ENCODE measurements at places on chromosomes 6 and 20.

DNA sequence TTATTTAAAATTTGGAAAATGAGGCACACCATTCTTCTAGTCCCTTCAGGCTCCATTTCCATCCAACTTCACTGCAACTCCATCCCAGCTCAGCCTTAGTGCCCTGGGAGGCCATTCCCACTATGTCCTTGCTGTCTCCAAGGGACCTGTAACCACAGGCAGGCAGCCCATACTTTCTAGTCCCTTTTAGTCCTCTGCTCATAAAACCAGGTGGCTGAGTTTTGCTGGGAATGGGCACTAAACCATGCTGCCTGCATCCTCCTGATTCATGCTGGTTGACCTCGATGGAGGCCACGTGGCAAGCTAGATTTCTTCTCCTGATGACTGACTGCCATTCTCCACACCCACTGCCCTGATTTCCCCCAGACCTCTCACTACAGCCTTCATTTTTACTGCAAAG is 27.5 kb upstream of the MYMX start:
- no peak for DNase-seq

DNA sequence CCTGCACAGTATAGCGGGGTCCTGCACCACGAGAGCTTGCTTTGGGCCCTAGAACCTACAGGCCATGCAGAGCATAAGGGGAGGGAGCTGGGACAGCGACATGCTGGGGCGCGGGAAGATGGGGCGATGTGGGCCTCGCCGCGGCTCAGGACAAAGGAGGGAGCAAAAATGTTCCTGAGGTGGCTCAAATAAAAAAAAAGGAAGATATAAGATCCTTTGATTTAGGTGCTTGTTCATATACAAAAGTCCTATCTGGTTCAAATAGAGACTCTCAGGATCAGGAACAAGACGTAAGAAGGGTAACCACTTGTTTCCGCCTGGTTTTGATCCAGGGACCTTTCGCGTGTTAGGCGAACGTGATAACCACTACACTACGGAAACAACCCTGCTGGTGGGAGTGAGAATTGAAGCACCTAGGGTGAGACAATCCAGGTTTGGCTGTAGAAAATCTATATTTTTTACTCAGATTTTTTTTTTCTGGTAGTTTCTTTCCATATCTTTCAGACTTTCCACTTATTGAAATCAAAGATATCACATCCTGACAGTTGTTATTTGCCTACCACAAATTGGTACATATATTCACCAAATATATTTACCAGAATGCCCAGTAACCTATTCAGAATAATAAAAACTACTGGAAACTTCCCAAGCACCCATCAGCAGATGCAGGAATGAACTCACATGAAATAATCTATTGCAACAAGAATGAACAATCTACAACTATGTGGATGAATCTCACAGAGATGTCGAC is 177.9 kb upstream of the ZNF184 start:
- DNase-seq, result peak; percentile 56

- DNase-seq, result no peak
Measured at GRCh38 chr6:31727034-31727716, 1.9 kb downstream of the DDAH2 start.

GRCh38 chr20:3901028-3901705 is 12.0 kb downstream of the PANK2 start:
- peak; percentile 59 for DNase-seq

GRCh38 chr20:38631155-38632022 is 29.8 kb downstream of the ARHGAP40 start:
- no peak for DNase-seq

DNA sequence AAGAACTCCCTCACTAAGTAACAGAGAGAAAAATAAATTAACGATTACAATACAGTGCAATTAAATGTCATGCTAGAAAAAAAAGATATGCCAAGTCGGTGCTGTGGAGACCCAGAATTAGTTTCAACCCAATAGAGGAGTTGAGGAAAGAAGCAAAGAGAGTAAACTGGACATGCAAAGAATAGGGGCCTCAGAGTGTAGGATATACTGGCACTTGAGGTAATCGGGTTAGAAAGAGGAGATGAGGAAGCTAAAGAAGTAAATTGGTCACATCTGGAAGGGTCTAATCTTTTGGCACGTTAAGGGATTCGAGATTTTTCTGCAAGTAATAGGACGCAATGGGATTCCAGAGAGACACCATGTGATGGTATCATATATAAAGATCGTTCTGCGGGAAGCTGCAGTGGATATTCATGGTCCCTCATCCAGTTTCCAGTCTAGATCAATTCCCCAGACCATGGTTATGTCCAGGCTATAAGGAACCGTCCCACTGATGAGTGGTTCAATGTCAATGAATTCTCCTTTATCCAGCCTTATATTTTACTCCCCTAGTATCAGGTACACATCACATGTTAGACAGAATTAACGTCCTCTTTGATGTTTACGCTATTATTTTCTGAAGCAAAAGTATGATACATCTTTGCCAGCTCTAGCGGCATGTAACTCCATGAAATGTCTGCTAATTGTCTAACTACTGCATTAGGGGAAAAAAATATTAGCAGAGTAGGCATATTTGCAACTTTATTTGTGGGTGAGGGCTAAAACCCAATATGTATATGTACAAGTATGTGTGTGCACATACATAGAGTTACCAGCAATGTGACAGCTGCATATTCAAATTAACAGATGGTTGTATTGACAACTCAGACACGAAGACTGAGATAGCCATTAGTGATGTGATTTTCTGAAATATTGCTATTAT is 1.1 kb upstream of the TBC1D32 start:
- no peak for DNase-seq

DNA sequence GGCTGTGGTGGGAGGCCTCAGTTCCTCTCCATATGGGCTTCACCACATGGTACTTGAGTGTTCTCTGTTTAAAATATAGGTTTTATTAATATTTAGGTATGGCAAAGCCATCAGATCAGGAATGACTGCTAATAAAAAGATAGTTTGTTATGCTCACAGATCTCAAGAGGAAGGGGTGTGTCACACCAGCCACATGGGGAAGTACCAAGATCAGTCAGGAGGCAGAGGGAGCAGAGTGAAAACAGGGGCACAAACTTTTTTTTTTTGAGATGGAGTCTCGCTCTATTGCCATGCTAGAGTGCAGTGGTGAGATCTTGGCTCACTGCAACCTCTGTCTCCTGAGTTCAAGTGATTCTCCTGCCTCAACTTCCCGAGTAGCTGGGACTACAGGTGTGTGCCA is 92.1 kb upstream of the GCM1 start:
- no peak for DNase-seq

DNA sequence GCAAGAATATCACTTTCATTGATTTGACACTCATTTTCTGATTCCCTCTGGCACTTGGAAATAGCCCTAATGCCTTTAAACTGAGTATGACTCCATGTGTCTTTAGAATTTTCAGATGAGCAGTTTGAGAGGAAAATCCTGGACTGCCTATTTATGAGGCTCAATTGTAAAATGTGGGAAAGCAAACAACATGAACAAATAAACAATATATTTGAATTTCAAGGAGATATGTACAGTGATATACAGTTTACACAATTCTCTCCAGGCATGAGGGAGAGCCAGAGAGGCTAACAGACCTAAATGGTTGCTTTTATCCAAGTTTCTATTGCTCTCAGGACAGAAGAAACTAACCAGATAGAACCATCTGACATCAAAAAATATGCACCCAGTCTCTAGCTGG is 748.2 kb upstream of the NRSN1 start:
- DNase-seq, result no peak

DNA sequence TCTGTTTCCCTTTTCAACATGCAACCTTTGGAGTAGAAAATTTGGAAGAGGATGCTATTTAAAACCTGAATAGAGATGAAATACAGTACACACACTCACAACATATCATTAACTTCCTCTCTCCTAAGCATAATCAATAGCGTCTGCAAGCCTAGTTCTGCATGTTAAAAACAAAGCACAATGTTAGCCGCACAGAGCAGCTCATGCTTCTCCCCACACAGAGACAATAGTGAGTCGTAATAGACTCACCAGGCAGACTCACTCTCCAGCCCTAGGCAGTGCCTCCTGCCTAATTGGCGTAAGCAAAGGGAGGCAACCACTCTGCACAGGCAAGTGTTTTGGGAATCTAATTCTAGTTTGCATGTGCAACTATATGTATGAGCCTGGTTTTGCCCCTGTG is 45.8 kb upstream of the ARID1B start:
- peak; percentile 7 for DNase-seq

DNA sequence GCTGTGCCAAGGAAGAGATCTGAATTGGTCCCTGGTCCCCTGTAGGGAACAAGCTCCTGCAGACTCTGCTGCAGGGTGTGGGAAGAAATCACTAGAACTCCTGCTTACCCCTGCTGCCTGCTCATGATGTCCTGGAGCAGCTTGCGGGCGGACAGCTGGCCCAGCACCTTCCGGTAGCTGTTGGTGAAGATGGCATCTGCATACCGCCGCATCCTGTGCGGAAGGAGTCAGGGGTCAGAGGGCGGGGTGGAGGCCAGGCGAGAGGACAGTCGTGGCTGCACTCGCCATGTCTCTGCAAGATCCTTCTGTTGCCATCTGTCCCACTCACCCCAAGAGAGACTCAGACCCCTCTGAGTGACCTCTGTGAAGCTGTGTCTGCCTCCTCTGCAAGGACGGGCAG is 5.3 kb downstream of the GHRH start:
- no peak for DNase-seq

DNA sequence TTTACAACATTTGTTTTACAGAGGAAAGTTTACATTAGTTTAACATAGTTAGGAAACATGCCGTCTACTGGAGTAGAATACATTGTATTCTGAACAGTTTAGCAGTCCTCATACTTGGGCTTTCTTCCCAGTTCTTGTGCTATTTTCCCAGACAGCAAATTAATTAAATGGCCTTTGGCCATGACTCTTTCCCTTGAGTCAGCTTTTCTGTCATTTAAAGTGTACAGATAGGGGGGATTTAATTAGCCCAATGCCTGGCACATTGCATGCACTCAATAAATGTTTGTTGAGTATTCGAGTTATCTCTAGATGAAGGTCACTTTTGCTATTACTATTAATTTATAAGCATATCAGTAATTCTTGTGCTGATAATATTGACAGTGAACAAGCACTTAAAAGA is 1.6 kb downstream of the TMEM244 start:
- DNase-seq, result no peak

DNA sequence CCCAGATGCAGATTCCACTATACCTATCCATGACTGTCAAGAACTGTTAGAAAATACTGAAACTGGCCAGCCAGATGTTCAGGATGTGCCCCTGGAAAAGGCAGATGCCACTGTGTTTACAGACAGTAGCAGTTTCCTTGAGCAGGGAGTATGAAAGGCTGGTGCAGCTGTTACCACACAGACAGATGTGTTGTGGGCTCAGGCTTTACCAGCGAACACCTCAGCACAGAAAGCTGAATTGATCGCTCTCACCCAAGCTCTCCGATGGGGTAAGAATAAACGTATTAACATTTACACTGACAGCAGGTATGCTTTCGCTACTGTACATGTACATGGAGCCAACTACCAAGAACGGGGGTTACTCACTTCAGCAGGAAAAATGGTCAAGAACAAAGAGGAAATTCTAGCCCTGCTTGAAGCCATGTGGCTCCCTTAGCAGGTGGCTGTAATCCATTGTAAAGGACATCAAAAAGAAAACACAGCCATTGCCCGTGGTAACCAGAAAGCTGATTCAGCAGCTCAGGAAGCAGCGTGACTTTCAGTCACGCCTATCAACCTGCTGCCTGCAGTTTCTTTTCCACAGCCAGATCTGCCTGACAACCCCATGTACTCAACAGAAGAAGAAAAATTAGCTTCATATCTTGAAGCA is 459.7 kb upstream of the HTR1E start:
- DNase-seq, result no peak

DNA sequence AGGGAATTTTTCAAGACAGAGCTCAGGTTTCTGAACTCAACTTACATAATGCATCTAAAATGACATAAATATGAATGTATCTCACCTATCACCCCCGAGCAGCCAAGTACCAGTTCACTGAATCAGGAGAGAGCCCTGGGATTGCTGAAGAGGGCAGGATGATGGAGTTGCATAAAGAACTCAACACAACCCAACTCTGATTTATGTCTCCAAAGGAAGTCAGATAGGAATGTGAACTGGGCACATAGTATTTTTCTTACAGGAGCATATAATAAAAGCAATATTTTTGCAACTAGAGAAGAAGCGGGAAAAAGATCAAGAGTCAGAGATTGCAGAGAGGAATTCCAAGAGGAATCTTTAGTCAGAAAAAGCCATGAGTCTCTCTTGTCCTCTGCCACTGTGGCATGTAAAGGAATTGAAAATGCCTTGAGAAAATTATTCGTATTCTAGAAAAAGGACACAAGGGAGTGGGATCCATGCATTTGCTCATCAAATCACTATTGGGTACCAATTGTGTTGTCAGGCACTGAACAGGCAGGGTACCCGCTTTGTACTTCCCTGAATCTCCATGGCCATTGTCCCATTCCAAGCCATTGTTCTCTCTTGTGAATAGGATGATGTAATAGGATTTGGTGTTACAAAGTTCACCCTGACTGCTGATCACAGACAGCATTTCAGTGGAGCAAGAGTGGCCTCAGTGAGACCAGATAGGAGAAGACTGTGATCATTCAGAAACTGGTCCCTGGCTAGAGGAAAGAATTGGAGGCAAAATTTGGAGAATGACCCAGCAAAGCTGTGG is 16.3 kb downstream of the RIN2 start:
- peak; percentile 11 for DNase-seq

DNA sequence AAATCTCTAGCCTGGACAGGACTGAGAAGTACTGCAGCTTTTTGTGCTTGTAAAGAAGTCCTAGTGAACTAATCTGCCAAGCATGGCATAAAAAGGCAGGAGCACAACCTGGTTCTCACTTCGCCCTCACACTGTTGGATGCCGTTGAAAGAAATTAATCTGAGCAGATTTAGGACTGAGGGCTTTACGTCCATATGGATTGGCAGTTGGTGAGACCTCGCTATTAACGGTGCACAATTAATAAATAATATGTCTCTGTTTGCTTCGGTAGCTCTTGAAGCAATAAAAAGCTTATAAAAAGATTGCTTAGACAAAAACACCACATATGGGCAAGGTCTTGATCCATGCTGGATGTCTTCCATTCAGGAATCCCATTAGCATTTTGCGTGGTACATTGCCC is 185.6 kb upstream of the EPHA7 start:
- DNase-seq, result no peak

GRCh38 chr6:50543666-50544065 is 169.7 kb upstream of the TFAP2D start:
- DNase-seq, result no peak

DNA sequence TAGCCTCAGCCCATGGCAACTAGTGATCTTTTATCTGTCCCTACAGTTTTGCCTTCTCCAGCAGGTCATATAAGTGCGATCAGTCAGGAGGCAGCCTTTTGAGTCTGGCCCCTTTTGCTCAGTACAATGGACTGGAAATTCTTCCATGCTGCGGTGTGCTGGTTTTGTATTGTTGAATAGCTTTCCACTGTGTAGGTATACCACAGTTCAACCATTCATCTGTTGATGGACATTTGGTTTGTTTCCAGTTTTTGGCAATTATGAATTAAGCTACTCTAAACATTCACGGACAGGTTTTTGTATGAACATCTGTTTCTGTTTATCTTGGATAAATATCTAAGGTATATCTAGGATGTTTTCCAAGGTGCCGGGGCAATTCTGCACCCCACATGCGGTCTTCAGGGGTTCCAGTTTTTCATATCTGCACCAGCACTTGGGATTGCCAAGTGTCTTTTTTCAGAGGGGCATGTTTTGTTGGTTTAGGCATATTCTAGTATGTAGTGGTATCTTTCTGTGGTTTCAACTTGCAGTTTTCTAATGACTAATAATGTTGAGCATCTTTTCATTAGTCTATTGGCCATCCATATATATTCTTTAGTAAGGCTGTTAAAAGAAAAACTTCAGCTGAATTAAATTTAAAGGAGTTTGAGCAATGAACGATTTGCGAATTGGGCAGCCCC is 141.0 kb downstream of the TFAP2C start:
- no peak for DNase-seq

- DNase-seq, result no peak
Measured at GRCh38 chr6:157909282-157909664, 72.4 kb upstream of the SYNJ2 start.
